RWPE2 (cell line): ENCODE measurements at places on chromosomes 4 and X.
A peak's percentile ranks its signal among the peaks of the same experiment; 100 is the strongest.

DNA sequence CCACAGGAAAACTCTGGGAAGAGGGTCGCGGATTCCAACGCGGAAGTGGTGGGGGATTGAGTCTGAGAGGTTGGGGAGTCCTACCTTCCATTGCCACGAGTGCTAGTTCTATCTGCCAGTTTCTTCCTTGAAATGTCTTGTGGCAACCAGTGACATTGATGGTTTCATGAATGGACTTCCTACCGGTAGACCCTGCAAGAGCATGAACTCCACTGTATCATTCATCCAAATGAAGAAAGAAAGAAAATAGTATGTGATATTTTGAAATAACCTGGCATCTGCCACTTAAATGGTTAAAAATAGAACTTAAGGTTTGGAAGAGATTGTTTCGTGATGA lies 1.1 kb upstream of the SLC10A7 start:
- DNase-seq, result no peak

DNA sequence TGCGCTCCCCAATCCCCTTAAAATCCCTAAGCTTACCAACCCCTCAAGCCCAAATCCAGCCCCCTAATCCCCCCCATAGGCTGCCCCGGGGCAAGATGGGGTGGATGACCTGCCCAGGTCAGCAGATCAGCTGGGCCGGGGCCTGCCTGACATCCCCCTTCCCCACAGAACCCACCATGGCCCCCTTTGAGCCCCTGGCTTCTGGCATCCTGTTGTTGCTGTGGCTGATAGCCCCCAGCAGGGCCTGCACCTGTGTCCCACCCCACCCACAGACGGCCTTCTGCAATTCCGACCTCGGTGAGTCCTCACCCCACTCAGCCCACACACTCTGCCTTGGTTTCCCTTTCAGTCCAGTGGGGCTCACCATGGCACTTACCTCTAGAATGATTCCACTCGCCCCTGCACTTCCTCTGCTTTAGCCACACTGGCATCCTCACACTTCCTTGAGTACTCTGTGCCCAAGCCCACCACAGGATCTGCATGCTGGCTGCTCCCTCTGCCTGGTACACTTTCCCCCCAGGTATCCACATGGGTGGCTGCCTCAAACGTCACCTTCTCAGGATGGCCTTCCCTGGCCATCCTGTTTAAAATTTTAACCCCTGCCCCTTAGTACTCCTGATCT lies 1.1 kb downstream of the TIMP1 start:
- no peak for DNase-seq

GRCh38 chrX:142671036-142671435 lies 354.7 kb upstream of the SPANXN4 start:
- no peak for DNase-seq

- no peak for DNase-seq
Observed at GRCh38 chr4:972651-973424, 531 bp downstream of the DGKQ start.

GRCh38 chrX:9619581-9619980 lies 146.1 kb downstream of the GPR143 start:
- DNase-seq, result no peak

DNA sequence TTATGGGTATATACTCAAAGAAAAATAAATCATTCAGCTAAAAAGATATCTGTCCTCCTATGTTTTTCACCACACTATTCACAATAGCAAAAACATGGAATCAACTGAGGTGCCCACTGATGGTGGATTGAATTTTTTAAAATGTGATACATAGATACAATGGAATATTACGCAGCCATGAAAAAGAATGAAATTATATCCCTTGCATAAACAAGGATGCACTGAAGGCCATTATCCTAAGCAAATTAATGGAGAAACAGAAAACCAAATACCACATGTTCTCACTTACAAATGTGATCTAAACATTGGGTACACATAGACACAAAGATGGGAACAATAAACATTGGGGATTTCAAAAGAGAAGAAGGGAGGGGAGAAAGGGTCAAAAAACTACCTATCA lies 964.2 kb upstream of the IGFBP7 start:
- DNase-seq, result no peak

- DNase-seq, result no peak
Observed at GRCh38 chr4:15918484-15919129, 19.9 kb downstream of the FGFBP1 start.

DNA sequence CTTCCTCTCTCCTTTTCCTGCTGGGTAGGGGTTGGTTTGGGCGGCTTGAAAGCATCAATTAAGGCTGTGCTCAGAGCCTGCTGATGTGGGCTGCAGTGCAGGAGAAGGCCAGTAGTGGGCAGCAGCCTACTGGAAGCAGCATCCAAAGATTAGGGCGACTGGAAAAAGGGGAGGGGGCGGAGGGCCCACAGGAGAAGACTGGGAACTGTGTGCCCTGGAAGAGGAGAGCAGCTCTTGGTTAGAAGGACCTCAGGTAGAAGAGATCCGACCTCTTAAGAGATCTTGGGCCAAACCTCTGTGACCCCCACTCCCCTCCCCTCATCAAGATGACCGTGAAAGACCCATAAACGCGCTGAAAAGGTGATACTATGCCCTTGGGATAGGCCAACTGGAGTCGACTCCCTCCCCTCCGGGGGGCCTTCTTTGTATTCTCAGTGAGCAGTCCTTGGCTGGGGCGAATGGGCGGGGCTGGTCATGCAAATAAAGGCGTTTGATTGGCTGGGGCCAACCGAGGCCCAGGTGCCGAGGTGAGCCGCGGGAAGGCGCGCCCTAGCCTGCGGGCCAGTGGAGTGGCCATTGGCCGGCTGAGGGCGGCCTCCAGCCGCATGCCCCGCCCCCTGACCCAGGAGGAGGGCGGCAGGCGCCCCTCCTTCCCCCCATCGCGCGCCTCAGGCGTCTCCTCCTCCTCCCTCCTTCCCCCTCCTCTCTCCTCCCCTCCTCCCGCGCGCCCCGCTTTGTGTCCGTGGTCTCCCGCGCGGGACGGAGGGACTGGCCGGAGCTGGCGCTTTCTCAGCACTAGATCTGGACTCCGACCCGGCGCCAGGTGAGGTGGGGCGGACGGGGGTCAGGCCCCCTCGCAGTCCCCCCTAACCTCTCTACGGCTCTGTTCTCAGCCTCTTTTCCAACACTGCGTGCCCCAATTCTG lies 10.1 kb downstream of the DLG3 start:
- peak; percentile 91 for DNase-seq

- no peak for DNase-seq
Observed at GRCh38 chr4:25013756-25014661, 16.7 kb downstream of the LGI2 start.

- no peak for DNase-seq
Observed at GRCh38 chrX:43976205-43976604, 3.0 kb upstream of the NDP start.

- DNase-seq, result no peak
Observed at GRCh38 chrX:12901486-12901885, 4.9 kb upstream of the TLR8 start.

GRCh38 chr4:91114386-91114785 lies 987.2 kb downstream of the CCSER1 start:
- no peak for DNase-seq

DNA sequence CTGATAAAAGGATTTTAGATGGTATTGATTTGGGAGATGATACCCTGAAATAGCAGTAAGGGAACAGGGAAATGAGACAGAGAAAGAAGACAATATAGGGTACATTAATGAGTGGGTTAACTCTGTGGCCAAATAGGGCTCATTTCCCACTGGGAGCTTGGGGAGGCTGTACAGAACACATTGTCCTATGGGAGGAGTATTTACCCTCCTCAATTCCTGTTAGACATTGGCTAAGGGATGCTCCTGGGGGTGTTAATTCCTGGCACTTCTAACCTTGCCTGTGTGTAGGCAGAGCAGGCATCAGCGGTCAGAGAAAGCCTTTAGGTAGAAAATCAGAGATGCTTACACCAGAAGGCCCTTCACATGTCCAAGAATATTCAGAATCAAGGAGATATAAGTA lies 49.0 kb downstream of the ARHGEF38 start:
- no peak for DNase-seq

GRCh38 chr4:144967161-144967560 lies 130.8 kb downstream of the ANAPC10 start:
- DNase-seq, result no peak

- DNase-seq, result no peak
Observed at GRCh38 chrX:139905743-139906142, 27.1 kb downstream of the ATP11C start.

DNA sequence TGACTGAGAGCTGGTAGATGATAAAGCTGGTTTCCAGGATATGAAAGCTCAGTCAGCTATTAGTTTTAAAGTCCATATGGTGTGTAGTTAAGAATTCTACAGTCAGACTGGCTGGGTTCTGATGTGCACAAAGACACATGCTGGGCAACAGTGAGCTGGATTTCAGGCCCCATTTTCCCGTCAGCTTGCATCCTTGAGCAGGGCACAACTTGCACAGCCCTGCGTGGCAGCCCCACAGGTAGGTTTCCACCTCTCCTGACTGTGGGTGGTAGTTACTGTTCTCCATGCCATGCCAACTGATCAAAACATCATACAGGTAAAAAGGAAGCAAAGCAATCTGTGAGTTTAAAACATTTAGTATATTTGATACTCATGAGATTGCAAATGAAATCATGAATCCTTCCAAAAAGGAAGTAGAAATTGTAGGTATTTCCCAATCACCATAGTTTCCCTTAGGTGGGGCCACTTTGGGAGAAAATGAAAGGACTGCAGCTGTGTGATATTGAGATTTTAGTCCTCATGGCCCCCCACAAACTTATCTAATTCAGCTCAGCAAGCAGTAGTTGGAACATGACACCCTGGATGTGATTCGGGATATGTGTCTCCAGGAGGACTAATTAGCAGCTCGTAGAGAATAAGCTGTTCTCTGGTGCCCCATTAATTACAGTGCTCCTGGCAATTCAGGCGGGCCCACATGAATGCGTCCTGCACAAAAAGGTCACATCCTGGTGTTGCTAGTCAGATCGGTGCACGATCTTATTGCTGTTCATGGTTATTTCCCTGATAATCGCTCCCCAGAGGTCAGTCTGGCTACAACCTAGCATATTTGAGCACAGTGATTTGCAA lies 42.4 kb upstream of the NOCT start:
- DNase-seq, result no peak

DNA sequence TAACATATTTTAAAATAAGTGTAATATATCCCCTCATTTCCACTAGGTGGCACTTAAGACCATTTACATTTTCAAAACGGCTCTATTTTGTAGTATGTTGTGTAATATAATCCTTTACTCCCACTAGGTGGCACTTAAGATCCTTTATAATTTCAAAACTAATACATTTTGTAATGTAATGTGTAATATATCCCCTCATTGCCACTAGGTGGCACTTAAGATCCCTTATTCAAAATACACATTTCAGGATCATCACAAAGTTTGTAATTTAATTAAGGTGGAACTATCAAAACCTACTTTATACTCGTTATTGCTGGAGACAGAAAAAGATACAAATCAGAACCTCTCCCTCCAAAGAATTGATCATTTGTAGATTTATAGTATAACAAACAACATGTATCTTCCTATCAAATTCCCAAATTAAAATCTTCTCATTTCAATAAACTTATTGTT lies 132.5 kb downstream of the ARHGAP6 start:
- no peak for DNase-seq

DNA sequence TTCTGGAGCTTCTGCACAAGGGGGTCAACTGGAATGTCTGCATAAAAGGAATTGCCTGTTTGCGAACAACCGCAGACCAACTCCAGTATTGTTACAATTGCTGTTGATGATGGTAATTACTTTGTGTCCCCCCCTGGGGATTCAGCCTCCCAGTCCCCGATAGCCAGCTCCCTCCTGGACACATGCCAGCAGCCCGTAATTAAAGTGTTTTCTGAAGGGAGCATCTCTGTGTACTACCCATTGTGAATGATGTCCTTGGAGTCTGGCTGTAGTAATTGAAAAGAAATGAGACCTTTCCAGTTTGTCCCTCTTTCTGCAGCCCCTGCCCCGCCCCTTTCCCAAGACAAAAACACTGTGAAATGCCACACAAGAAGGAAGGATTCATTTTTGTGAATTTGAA lies 377.1 kb upstream of the LCORL start:
- no peak for DNase-seq
